ENCODE measurements at places on chromosomes 5 and 9.

DNA sequence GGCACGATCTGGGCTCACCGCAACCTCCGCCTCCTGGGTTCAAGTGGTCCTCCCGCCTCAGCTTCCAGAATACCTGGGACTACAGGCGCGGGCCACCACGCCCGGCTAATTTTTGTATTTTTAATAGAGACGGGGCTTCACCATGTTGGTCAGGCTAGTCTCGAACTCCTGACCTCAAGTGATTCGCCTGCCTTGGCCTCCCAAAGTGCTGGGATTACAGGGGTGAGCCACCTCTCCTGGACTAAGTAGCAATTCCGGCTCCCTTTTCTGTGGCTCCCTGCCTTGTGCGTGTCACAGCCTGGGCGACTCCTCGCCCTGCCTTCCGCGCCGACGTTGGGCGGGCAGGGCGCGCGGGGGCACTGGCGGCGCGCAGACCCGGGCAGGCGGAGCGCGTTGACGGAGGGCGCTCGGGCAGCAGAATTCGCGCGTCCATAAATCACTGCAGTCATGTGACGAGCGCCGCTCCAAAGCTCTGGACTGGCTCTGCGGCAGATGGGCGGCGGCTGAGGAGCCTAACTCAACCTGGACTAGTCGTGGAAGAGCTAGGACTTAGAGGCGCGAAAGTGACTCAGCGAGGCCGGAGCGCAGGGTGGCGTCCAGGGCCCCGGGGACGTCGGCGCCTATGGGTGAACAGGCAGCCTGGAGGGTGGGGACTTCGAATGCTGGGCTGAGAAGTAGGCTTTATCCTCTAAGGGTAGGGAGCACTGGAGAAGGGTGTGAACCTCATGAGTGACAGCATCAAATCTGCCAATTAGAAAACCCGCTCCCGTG, 1.4 kb upstream of the CIZ1 start:
- DNase-seq, result no peak

GRCh38 chr5:150639377-150639692, 1.1 kb upstream of the SYNPO start:
- no peak for DNase-seq

DNA sequence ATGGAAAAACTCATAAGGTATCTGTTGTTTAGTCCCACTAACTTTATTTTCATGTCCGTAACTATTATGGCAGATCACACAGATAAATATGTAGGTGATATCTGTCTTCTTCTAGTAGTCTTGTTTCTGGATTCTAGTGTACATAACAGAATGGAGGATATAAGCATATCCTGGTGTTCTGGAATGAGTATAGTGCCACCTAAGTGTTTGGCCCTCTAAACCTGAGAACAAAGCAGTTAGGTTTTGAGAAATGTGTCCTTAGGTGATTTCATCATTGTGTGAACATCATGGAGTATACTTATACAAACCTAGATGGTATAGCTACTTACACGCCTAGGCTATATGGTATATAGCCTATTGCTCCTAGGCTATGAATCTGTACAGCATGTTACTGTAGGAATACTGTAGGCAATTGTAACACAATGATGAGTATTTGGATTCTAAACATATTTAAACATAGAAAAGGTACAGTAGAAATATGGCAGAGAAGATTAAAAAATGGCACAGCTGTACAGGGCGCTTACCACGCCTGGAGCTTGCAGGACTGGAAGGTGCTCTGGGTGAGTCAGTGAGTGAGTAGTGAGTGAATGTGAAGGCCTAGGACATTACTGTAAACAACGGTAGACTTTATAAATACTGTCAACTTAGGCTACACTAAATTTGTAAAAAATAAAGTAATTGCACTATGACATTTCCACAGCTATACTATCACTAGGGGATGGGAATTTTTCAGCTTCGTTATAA, 150.3 kb upstream of the SLC24A2 start:
- DNase-seq, result no peak

DNA sequence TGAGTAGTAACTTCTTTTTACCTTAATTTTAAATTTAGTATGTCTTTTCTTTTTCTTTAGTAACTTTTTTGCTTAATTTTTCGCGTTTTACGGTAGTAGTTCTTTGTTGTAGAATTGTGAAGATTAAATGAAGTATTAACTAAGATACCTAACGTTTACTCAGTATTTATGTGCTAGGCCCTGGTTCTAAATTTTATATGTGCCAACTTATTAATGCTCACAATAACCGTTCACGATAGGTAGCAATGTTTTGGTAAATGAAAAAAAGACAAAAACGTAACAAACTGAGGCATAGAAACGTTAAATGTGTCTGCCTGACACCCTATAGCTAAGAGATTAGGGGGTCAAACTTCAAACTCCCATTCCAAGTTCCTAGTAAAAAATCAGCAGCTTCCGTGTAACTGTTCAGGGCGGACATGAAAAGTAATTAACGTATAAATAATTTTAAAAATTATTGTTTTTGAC, 1.2 kb downstream of the MRPS30 start:
- DNase-seq, result no peak

DNA sequence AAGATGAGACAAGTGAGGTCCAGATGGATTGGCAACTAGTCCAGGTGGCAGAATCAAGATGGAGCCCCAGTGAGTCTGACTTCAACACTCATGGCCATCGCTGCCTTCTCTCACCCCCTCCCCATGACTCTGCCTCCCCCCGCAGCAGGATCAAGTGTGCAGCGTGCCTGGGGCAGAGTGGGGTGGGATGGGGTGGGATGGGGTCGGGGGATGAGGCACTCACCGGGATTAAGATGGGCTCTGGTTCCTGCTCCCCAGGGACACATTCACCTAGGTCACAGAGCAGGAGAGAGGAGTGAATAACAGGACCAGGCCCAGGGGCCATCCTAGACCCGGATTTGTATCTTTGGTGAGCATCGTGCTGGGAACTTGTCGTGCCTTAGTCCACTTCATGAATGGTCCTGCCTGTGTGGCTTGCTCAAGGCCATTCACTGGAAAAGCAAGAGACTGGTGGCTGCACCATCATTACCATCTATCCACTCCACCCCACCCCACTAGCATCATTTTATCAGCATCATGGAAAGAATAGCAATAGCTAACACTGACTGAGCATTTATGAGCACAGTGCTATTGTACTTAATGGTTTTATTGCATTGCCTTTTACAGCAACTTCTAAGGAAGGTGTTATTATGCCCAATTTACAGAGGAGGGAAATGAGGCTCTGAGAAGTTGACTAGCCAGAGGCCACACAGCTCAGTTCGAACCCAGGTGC, 8.5 kb downstream of the AMBP start:
- DNase-seq, result no peak

GRCh38 chr5:118486647-118487225, 501.6 kb downstream of the DTWD2 start:
- DNase-seq, result no peak

GRCh38 chr5:128984480-128984879, 19.2 kb downstream of the SLC27A6 start:
- DNase-seq, result no peak

DNA sequence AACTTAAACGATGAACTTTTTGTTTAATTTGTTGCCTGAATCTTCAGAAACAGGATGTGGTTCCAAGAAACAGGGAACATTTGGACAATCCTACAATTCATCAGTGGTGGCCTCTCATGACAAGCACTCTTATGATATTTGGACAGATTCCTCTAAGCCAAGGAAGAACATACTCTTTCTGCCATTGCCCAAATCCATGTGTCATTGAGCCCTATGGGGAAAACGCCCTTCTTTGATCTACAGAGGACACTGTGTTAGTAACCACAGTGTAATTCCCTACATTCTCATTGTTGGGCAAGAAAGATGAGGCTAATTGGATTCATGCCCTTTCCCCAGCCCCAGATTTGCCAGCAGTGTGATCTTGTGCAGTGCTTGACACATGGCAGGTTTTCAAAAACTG, 167.7 kb upstream of the PTCH1 start:
- no peak for DNase-seq

GRCh38 chr5:122182491-122182921, 53.2 kb downstream of the ZNF474 start:
- DNase-seq, result no peak

DNA sequence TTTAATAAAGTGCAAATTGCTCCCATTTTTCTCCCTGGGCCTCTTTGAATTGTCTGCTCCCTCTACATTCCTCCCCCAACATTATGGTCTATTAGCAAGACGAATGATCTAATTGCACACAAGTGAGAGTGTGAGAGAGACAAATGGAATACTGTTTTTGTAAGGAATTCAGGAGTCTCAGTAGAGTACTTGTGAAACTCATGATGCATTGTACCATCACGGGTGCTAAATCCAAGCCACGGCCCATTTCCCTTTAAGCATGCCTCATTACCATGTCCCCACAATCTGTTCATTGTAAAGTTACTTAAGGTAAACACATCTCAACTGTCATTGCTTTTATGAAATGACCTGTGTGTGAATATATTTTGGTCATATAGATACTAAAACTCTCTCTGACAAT, 62.8 kb downstream of the CD180 start:
- DNase-seq, result no peak

DNA sequence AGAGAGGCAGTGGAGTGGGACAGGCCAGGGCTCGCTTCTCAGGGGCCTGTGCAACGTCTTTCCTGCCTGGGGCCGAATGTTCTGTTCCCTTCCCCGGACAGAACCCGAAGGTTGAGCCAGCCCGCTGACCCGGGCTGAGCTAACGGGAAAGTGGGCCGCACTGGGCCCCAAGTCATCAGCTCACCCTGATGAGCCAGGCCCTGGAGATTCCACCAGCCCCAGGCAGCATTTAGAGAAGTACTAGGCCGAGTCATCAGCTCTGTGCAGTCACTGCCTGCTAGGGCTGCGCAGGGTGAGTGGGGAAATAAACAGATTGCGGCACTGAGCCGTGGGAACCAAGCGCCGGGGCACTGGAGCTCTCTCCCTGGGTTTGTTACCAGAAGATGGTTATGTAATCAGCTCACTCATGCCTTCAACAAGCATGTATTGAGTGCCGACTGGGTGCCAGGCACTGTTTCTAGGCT, 29.1 kb upstream of the DUSP1 start:
- DNase-seq, result no peak

DNA sequence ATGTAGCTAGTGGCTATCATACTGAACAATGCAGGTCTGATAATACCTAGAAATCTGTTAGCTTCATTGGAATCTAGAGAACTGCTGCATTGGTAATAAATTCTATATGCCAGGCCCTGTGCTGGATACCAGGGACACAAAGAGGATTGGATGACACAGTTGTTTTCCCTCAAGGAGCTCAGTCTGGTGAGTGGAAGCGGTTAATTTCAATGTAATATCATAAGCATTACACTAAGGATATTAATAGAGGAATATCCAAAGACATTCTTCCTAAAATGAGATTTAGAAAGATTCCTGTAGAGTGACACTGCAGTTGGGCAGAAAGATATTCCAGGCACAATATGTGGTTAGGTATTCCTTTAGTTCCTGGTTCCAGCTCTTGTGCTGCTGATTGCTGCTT, 5.9 kb downstream of the CMYA5 start:
- no peak for DNase-seq

DNA sequence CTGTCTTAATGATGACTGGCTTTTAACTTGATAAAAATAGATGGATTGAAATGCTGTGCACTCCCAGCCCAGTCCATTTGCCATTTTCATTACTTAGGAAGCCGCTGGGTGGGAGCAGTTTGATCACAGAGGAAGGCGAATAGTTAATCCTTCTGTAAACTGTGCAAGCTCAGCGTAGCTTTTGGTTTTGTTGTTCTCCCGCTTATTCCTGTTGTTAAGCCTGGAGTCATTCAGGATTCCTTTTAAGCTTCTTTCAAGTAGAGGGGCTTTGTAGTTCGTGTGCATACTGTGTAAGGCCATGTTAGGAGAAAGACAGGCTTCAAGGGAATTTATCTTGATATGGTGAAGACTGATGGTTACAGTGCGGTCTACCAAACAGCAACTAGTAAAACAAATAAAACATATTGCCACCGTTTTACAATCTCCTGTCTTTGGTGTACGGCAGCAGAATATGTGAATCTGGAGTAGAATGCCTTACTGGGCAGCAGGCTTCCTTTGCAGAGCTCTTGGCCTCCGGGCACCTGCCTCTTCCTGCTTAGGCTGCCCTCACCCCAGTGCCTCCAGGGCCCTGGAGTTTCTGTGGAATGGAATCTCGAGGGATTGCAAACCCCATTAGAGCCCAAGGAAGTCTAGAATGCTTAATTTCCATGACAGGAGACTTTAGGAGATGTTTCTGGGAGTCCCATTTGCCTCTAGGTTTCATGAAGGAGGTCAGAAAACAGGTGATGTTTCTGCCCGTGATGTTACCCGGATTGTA, 141.4 kb downstream of the TRIO start:
- DNase-seq, result no peak

DNA sequence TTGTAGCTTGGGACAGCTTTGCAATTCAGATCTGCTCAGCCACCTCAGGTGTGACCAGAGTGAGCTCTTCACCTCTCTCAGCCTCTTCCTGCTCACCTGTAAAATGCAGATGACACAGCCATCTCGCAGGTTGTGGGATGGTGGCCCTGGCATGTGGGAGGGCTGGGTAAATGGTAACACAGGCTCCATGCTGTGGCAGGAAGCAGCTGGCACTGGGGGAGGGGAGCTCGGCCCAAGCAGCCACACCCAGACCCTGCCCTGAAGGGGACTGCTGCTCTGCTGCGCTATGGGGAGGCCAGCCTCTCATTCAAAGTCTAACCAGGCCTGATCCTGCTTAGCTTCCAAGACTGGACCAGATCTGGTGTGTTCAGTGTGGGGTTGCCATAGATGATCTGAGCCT, 24.1 kb downstream of the PHF2 start:
- DNase-seq, result no peak

DNA sequence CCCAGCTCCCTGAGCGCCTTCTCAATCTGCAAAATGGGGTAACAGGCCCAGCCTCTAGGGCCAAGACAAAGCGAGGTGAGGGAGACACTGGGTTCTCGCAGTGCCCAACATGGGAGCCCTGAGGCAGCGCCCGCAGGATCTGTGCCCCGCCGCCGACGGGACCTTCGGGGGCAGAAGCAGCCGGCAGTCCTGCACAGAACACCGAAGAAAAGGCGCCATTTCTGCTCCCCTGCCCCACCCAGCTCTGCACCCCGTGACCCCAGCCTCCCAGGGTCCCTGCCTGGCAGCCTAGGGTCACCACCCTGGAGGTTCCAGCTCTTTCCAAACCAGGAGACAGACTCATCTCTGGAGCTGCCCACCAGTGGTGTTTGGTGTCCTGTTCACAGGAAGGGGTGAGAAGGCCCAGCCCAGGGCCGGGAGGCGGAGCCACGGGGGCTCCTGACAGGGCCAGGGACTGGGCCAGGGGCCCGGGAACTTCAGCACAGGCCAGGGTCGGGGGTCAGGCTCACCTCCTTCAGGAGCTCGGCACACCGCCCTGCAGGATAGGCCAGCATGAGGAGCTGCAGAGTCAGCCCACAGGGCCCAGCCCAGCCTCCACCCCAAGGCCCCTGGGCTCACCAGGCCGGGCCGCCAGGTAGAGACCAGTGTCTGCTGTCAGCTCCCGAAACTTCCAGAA, 3.3 kb downstream of the LCN8 start:
- DNase-seq, result no peak

- DNase-seq, result peak; percentile 25
Observed at GRCh38 chr9:122346478-122347347, 24.1 kb upstream of the PTGS1 start.

GRCh38 chr9:94971378-94972131, 245.1 kb downstream of the AOPEP start:
- no peak for DNase-seq

GRCh38 chr5:130286971-130287370, 382.7 kb downstream of the CHSY3 start:
- no peak for DNase-seq

- no peak for DNase-seq
Observed at GRCh38 chr9:1505489-1505888, 455.3 kb downstream of the DMRT2 start.

GRCh38 chr5:166716856-166717492, 1574.5 kb upstream of the WWC1 start:
- no peak for DNase-seq
